ENCODE measurements at places on chromosomes 16 and 17.

DNA sequence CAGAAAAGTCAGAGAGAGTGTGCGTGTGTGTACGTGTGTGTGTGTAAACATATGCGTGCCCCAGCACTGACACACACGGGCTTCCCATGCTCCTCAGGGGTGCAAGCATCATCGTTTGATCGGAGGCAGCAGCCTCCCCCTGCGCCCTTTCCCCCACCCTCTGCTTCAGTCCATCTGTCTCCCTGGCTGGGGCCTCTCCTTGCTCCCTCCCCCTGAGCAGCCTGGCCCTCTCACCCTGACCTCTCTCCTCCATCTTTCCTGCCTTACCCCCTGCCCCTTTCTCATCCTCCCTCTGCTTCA is 4.4 kb downstream of the STX1B start:
- no peak for ATAC-seq

GRCh38 chr16:29028457-29029167 is 43.8 kb downstream of the LAT start:
- peak; percentile 5 for ATAC-seq

DNA sequence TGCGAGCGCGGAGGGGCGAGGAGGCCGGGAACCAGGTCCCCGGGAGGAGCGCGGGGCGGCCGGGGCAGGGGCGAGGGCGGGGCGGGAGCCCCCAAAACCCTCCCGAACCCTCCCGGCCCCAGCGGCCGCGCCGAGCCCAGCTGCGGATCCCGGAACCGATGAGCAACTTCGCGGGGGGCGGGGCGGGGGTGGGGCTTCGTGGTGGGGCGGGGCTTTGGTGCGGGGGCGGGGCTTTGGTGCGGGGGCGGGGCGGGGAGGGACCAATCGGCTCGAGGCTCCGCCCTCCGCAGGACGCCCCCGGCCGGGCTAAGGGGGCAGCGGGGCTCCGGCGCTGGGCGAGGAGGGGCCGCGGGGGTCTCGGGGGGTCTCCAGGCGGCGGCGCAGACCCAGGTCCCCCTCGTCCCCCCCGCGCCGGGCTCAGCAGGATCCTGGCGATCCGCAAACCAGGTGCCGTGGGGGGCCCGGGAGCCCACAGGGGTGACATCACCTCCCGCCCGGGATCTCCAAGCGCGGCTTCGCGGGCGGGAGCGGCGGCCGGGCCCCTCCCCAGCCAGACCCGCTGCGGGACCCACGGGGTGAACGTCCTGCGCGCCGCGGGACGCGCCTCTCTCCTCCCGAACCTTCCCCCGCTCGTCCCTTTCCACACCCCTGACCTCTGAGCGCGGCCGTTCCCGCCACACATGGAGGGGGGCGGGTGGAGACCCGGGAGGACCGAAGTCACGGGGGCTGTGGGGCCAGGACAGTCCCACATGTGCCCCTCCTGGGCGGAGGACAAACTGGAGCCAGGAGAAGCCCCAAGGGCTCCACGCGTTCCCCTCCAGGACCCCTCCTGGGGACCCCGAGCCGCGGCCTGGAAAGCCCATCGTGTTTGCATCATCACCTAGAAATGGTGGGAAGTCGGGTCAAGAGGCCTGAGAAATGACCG is at the start of gene ABR:
Gene ABR, minus strand, starts transcription at position 164 of the 925 bp plus-strand sequence. CDS start 254 bp downstream, outside the sequence.
- ATAC-seq: no peak

DNA sequence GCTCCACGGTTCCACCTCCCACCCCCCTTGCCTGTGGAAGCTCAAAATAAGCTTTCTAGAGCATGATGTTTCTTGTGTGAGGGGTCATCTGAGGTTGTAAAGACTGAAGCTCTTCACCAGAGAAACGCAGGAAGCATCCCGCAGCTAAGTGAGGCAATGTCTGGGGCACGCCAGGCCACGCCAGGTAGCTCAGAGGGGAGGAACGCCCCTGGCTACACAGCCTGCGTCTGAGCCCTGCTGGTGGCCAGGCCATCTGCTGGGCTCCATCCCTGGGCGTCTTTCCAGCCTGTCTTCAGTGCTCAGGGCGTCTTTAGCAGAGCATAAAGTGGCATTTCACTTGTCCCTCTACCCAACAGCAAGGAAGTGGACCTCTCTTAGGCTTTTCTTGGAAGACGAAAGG is 15.2 kb downstream of the SOCS3 start:
- no peak for ATAC-seq

DNA sequence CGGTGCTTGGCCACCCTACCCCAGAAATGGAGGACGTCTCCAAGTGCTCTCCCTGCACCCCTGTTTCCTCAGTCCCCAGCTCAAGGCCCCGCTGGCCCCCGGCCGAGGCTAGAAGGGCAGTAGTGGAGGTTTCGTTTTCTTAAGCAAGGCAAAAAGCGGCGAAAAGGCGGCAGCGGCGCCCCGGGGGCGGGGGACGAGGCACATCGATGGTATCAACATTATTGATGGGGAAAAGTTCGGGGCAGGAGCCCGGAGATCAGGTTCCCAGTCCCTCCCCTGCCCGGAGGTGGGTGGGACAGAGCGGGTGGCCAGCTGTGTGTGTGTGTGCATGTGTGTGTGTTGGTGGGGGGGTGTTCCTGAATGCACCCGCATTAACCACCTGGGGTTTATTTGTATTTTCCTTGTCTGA is 4.1 kb upstream of the SALL1 start:
- no peak for ATAC-seq

DNA sequence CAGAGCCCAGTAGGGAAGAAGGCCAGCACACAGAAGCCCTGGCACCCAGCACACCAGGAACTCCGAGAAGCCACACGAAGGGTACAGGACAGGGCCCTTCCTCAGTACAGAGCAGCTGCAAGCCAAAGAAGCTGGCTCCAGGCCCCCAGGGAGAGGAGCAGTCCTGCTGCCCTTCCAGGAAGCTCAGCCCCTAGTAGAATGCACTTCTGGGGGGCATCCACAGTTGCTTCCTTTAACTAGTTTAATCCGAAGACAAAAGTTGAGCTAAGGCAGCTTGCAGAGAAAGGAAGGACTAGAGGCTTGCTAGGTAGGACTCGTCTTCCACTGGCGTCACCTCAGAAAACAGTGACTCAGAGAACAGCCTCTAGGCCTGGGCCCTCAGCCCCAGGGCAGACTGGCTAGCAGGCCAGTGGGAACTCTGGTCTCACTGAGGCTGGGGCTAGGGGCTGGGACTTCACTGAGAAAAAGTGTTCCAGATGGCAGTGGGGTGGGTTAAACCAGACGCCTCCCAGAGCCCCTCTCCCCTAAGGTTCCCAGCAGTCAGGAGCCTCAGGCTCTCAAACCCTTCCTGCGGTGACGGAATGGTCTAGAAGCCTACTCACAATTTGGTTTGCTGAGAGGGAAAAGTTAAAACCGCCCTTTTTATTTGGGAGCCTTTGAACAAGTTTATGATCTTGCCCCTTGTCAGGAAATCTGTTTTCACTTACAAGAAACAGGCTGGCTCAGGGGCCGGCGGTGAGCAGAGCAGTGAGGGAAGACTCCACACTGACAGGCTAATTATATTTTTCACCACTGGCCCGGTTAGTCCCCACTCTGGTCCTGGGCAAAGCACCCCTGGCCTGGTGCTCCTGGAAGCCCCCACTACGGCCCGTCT is 41.4 kb downstream of the ACTG1 start:
- ATAC-seq: no peak

GRCh38 chr17:41338961-41339485 is 11.6 kb downstream of the KRT33A start:
- ATAC-seq: peak; percentile 21

GRCh38 chr17:18020971-18021370 is 18.0 kb downstream of the ATPAF2 start:
- ATAC-seq: no peak

DNA sequence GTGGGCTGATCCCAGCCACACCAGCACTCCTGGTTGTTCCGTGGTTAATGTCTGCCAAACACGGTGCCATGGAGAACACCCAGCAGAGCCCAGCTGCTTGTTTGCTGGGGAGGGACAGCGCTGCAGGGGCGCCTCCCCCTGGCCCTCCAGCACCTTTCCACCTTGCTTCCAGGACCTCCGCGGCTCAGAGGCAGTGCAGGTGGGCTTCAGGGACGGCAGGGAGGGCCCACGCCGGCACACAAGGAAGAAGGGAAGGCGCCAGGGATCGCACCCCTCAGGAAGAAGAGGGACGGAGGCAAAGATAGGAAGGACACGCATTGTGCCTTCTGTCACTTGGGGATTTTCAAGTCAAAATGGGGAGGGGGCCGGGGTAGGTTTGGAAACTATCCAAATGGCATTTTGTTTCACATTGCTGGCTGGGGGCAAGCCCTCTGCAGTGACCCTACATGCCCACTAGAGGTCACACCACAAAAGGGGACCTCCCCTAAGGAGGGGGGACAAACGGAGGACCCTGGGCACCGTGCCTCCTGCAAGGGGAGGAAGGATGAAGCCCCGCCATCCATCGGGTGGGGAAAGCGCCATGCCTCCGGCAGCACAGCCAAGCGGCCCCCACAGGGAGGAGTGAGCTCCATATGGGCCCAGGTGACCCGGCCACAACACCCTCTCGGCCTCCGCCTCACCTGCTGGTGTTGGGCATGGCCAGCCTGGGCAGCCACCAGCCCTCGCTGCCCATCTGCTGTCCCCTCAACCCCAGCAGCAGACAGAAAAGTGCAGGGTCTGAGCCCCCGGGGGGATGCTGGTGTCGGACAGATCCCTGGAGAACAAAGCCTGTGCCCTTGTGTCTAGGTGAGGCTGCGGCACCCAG is 7.5 kb upstream of the C16orf95 start:
- peak; percentile 62 for ATAC-seq

- ATAC-seq: peak; percentile 51
Observed at GRCh38 chr16:31107465-31107867, 720 bp upstream of the BCKDK start.

DNA sequence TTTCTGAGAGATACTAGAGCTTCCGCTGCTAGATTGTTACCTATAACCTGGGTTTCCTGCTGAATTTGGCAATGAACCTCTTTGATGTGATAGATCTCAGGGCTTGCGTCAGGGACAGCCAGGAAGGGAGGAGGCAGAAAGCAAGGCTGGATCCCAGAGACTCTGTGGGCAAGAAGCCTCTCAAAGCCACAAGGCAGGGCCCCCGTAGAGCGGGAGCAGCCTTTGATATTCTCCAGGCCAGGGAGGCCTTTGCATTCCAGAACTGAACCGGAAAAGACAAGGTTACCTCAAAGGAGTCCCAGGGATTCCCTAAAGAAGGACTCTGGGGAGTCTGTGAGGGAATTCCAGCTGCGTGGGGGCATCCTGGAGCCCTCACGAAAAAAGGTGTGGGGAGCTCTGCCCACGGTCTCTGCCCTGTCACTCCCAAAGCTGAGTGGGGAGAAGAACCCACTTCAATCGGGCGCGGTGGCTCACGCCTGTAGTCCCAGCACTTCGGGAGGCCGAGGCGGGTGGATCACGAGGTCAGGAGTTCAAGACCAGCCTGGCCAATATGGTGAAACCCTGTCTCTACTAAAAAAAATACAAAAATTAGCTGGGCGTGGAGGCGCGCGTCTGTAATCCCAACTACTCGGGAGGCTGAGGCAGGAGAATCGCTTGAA is 14.3 kb upstream of the SCIMP start:
- no peak for ATAC-seq

GRCh38 chr17:19904924-19905323 is 37.2 kb upstream of the ULK2 start:
- ATAC-seq: no peak

GRCh38 chr17:16472539-16472938 is 19.5 kb downstream of the LRRC75A start:
- ATAC-seq: no peak

- no peak for ATAC-seq
Observed at GRCh38 chr17:65222214-65222738, 85.1 kb downstream of the RGS9 start.

DNA sequence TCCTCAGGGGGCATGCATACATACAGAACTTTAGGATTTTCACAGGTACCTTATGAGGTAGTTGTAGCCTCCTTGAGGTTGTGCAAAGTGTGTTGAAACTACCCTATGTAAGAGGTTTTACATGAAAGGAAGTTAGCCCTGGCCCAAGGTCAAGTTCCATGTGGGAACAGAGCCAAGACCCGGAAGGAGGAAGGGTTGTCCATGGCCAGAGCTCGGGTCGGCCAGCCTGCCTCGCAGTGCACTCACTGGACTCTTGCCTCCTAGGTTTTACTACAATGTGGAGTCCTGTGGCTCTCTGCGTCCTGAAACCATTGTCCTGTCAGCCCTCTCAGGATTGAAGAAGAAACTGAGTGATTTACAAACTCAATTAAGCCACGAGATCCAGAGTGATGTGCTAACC is 8.2 kb downstream of the POLR2C start:
- no peak for ATAC-seq

GRCh38 chr17:15660077-15660476 is 24.0 kb downstream of the TRIM16 start:
- no peak for ATAC-seq

DNA sequence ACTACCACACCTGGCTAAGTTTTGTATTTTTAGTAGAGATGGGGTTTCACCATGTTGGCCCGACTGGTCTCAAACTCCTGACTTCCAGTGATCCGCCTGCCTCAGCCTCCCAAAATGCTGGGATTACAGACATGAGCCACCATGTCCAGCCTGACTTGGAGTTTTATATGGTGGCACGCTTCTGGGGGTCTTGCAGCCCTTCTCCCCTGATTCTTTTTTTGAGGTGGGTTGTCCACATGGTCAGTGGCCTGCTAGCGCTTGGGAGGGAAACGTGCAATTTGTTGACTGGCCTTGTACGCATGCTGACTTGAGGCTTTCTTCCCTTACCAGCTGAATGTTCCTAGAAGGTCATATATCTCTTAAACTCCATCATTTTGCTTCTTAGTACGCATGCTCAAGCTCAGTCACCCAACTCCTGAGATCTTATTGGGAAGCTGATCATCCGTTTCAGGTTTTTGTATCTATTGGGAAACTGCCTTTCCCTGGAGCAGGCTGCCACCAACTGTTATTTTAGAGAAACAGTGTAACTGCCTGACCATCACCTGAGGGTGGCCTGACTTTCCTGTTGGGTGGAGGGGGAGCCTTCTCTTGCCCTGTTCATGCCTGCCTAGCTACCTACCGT is 13.7 kb upstream of the LDHD start:
- ATAC-seq: no peak

- no peak for ATAC-seq
Observed at GRCh38 chr17:78441271-78441971, 63.0 kb downstream of the PGS1 start.

GRCh38 chr17:72439893-72440502 is 319.2 kb downstream of the SOX9 start:
- no peak for ATAC-seq

- ATAC-seq: peak; percentile 69
Observed at GRCh38 chr17:78798695-78799559, 16.9 kb upstream of the CYTH1 start.

DNA sequence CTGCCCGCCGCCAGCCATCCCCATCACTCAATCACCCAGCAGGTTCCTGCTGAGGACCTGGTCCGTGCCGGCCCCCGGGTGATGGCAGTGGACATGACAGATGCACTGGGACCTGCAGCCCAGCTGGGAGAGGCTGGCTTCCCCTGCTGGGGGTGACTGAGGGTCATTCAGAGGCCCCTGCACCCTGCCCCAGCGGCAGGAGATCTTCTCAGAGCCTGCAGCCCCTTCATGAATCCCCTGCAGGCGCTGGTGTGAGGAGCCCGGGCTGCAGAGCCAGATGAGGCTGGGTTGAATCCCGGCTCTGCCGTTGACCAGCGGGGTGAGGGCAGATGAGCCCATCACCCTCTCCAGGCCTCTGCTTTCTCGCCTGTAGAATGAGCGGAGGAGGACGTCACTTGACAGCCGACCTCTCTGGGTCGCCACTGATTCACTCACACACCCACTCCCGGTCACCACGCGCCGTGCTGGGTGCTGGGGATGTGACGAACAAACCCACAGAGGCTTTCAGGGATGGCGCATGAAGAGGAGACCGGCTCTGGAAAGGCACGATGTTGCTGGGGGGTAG is 95.2 kb upstream of the CIBAR2 start:
- ATAC-seq: no peak

- no peak for ATAC-seq
Observed at GRCh38 chr17:39318636-39319035, 82.8 kb downstream of the FBXL20 start.

- no peak for ATAC-seq
Observed at GRCh38 chr17:29131814-29132682, 48.1 kb downstream of the MYO18A start.
